RCC 7860 (cell line): ENCODE measurements at places on chromosomes 3 and 15.

DNA sequence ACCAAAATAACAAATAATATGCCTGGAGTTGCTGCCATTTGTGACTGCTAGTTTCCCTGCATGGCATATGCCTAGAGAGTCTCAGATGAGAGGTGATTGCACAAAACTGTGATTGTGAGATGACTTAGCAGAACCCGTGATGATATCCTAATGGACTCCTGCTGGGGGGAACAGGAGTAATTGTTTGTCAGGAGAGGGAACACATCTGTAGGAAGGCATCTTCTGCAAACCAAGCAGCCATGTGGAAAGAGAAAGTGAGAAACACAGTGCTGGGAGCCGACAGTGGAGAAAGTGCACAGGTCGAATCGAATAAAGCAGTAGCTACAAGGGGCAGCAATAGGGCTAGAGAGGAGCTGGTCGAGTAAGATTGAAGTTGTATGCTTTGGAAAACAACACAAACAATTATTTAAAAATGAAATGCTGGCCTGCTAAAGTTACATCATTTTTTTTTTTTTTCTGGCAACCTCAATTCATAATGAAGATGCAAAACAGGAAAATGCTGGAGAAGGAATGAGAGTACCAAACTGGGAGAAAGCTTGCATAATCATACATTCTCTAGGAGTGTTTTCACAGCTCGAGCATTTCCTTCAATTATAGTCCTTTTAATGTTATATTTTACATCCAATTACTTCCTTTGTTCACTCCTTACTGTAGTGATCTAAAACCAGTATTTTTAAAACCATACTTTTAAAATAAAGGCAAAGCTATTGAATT is 494.2 kb upstream of the AGTR1 start:
- no peak for DNase-seq

GRCh38 chr3:16373341-16373946 is 108.4 kb downstream of the OXNAD1 start:
- no peak for DNase-seq

DNA sequence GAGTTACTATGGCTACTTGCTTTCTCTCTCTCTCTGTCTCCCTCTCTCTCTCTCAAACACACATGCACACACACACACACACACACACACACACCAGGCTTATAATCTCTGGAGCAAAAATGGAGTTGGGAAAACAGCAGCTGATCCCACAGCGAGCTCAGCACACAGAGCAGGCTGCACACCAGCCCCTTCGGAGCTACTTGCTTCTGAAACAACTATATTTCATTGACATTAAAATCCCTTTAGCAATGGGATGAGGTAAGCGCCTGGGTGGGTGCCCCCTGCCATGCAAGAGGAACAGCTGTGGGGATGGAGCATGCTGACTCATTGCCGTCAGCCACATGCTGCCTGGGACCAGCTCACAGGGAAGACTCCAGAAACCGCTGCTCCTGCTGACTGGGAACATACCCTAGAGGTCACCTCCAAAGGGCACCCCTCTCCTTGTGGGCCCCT is 45.7 kb downstream of the B3GNT5 start:
- peak; percentile 83 for DNase-seq

- DNase-seq: no peak
Measured at GRCh38 chr3:32583708-32584107, 13.1 kb upstream of the DYNC1LI1 start.

DNA sequence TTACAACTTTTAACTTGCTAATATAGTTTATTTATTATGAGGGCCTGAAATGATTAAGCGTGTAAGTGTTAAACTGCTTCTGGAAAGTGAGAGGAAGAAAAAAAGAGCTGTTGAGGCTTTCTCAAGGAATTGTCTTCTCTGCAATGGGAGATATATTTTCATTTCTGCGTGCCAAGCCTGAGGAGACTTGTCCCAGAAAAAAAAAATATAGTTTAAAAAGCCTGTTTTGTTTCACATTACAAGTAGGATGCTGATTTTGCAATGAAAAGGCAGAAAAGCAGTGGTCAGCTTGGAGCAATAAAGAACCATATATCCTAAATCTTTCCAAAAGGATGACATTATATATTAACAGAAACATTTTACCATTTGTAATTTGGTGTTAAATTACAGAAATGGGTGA is 115.5 kb downstream of the GMNC start:
- DNase-seq: no peak

- no peak for DNase-seq
Measured at GRCh38 chr3:160395297-160395696, 3.7 kb downstream of the IFT80 start.

- no peak for DNase-seq
Measured at GRCh38 chr3:129718201-129718600, 111.7 kb upstream of the PLXND1 start.

DNA sequence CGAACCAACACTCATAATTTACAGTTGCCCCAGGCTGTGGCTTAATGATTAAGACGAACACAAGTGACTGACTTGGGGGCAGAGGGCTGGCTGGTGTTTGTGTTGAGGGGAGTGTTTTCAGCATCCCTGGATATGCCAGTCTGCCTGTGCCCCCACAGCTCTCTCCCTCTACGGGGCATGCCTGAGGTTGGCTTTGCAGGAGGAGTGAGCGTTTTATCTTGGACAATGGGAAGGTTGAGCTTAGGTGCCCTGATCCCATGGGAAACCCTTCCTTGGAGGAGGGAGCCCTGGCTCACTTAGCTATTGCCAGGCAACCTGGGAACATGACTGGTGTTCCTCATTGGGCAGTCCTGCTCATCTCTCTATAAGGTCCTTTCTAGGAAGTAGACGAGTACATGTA is 17.6 kb downstream of the FAM107A start:
- DNase-seq: no peak

DNA sequence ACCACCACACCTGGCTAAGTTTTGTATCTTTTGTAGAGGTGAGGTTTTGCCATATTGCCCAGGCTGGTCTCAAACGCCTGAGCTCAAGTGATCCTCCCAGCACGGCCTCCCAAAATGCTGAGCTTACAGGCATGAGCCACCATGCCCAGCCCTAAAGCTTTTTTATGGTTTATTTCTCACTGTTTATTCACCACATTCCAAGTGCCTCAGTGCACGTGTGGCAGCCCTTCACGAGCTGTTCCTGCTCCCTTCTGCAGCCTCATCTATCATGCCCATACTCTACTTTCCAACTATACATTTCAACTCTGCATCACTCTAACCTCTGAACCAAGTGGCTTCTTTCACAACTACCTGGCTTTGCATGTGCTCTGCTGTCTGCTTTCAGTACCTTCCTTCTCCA is 17.9 kb upstream of the OSBPL11 start:
- DNase-seq: no peak

GRCh38 chr15:28979208-28979841 is 93.6 kb downstream of the APBA2 start:
- DNase-seq: no peak

- no peak for DNase-seq
Measured at GRCh38 chr3:124243177-124243859, 251.4 kb upstream of the ROPN1 start.

GRCh38 chr3:159080256-159080655 is 278.4 kb downstream of the MFSD1 start:
- no peak for DNase-seq

GRCh38 chr3:111812701-111813100 is 46.4 kb upstream of the PHLDB2 start:
- DNase-seq: peak; percentile 38

GRCh38 chr3:26264708-26265107 is 357.9 kb upstream of the LRRC3B start:
- no peak for DNase-seq

- no peak for DNase-seq
Measured at GRCh38 chr3:146709969-146710368, 104.8 kb upstream of the PLSCR5 start.

GRCh38 chr3:83250613-83251012 is 1489.2 kb upstream of the GBE1 start:
- no peak for DNase-seq

GRCh38 chr3:102488331-102488730 is 53.5 kb downstream of the ZPLD1 start:
- no peak for DNase-seq

DNA sequence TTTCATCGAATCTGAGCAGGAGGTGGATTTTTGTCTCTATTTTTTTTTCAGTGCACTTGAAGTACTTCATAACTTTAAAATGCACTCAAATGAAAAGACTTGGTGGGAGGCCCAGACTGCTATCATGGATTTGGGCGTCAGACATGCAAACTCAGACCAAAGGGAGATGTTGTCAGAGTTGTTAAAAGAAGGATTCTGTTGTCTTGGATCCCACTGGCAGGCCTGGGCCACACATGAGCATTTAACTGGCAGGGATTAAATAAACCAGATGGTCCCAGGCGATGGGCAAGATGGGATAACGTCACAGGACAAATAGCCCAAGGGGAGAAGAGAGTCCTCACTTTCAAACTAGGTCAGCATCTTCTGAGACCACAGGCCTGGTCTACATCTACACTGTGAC is 15.4 kb downstream of the RTP1 start:
- no peak for DNase-seq

GRCh38 chr3:152524198-152525140 is 255.7 kb downstream of the MBNL1 start:
- DNase-seq: peak; percentile 33

- no peak for DNase-seq
Measured at GRCh38 chr3:177361081-177361938, 164.0 kb upstream of the TBL1XR1 start.

DNA sequence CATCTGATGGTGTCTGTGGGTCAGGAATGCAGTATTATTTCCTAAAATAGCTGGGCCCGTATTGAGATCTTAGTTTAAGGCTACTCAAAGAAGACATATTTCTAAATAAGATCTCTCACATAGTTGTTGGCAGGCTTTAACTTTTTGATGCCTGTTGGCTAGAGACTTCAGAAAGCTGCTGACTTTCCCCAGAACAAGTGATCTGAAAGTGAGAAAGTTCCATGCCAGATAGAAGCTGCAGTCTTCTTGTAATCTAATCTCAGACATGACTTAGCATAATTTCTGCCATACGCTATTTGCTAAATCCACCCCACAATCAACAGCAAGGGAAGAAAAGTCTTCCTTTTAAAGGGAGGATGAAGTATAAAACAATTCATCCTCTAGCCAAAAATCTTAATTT is 867.1 kb downstream of the IGSF11 start:
- no peak for DNase-seq

DNA sequence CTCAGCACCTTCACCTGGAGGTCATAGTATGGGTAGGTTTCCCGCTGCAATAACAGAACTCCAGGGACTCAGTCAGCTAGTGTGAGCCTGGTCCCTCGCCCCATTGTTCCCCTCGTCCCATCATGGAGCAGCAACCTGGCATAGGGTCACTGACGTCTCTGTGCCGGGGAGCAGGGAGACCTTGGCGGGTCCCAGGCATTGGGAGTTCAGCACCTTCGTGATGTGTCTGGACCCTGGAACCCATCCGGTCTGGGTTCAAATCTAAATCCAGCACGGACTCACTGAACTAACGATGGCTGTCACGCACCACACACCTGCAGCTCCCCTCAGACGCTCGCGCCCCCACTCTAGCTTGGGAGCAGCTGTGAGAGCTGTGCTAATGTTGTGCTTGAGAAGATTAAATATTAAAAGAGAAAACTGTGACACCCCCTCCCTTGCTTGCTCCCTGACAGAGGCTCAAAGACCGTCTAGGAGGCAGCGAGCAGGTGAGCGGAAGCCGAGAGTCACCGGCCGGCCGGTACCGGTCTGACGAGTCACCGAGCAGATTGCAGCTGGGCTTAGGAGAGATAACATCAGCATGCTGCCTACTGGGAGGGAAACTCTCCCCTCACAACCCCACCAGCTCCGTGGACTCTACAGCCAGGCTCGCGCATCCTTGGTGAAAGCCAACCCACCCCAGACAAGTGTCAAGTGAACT is 742 bp downstream of the PLA2G4F start:
- DNase-seq: no peak

- DNase-seq: no peak
Measured at GRCh38 chr15:50112488-50113186, 6.4 kb downstream of the ATP8B4 start.

- DNase-seq: no peak
Measured at GRCh38 chr3:31635545-31635944, 102.8 kb downstream of the STT3B start.

DNA sequence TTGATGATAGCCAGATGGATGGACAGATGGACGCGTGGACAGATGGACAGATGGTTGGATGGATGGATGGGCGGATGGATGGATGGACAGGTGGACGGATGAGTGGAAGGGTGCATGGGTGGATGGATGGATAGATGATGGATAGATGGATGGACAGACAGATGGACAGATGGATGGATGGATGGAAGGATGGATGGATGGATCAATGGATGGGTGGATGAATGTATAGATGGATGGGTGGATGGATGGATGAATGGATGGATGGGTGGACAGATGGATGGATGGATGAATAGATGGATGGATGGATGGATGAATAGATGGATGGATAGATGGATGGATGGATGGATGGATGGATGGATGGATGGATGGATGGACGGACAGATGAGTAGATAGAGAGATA is 40.9 kb downstream of the GABRB3 start:
- no peak for DNase-seq

- DNase-seq: no peak
Measured at GRCh38 chr15:78879517-78880241, 7.0 kb downstream of the MORF4L1 start.

GRCh38 chr3:170909129-170909903 is 879 bp upstream of the EIF5A2 start:
- peak; percentile 97 for DNase-seq

GRCh38 chr3:138230525-138230924 is 43.4 kb downstream of the ARMC8 start:
- DNase-seq: no peak

GRCh38 chr15:55958349-55958748 is 35.1 kb downstream of the NEDD4 start:
- no peak for DNase-seq

DNA sequence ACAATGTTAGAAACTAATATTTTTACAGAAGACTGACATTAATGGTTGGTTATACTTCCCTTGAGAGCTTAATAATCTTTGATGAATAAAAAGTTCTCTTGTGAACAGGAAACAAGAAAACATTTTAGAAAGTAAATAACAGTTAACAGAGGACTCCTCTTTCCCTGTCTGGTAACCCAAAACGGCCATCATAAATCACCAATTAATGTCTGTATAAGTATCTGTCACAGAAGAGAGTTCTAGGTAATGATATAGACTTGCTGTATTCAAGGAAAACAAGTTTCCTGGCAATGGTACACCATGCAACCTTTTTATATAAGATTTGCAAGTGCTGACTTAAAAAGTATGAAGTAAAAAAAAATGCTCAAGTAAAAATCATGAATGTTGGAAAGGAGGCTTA is 426.7 kb downstream of the SOX2 start:
- no peak for DNase-seq

- DNase-seq: no peak
Measured at GRCh38 chr3:197196192-197196591, 102.2 kb downstream of the DLG1 start.

- DNase-seq: no peak
Measured at GRCh38 chr3:120218981-120219380, 66.0 kb downstream of the GPR156 start.
